Stimulated activated CD4-positive, alpha-beta T cell treated with anti-CD3 and anti-CD28 coated beads, Interleukin-4, amount 100 ng/mL, for 4 hours (primary cell): ENCODE measurements at places on chromosomes 4 and X.

GRCh38 chrX:140157143-140157542, 191.8 kb upstream of the CXorf66 start:
- no peak for DNase-seq

DNA sequence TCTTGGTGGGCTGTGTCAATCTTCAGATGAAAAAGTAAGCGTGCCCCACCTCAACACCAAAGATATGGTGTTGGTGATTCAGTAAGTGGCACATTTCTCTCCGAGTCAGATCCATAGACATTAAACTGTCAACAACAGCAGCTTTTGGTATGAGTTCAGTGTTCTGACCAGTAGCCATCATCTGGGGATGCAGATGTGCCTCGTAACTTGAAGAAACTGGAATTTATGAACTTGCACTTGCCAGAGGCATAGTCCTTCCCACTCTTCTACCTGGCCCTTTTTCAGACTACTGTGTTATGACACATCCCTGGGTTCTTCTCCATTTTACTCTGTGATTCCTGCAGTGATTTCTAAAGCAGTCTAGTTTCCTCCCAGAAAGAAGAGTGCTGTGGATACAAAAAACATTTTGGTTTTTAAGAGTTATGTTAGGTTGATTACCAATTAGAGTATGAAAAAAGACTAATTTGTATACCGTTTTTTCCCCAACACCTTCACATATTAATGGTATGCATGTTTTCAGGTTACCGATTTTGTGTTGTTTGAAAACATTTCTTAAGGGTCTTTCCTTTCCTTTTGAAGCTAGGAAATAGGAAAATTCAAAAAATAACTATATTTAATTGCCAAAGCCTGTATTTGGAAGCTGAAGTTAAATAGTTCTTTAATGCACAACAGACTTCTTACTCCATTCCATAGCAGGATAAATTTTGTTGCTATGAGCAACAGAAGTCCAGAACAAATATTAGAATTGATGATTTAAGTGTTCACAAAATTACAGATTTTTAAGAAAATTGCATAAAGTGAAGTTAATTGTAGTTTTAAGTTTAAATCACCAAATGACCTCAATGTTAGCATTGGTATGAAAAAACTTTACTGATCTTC, 39.3 kb downstream of the NUDT6 start:
- DNase-seq, result no peak

DNA sequence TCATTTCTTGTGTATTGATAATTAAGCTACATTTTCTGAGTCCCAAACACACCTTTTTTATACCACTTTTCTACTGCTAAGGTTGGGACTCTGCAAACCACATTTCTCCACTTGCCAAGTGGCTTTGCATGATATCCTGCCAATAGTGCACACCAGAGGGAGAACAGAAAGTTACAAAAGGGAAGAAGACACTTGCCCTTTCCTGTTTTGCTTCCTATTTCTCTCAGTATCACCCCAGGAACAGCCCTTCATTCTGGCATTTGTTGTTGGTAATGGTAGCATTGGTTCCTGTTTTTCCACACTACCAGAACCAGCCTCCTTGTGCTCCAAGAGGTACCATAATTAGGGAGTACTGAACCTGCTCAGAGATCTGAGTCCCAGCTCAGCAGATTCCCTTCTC, 87.1 kb downstream of the HDX start:
- no peak for DNase-seq

- no peak for DNase-seq
These were observed 197.2 kb upstream of the VCX3A start for GRCh38 chrX:6732101-6732500.

- DNase-seq, result no peak
These were observed 14.6 kb upstream of the ATXN3L start for GRCh38 chrX:13334491-13334890.

- no peak for DNase-seq
These were observed 63.7 kb downstream of the MSX1 start for GRCh38 chr4:4923201-4923600.

DNA sequence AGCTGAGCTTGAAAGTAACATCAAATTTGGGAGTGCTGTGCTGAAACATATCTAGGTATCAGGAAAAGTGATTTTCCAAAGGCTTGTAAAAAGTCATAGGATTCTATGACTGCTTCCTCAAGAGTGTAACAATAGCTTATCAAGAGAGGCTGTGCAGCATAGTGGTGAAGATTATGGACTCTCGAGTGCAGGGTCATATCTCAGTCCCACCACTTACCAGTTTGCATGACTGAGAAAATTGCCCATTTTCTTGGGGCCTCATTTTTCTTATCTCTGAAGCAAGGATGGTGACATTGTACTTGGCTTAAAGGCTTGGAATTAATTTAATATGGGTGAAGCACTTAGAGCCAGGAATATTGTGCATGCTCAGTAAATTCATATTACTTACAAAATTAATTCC, 57.2 kb downstream of the AFF1 start:
- DNase-seq, result no peak
